Non-pigmented ciliary epithelial cell (primary cell): ENCODE measurements at places on chromosomes 3 and 15.

DNA sequence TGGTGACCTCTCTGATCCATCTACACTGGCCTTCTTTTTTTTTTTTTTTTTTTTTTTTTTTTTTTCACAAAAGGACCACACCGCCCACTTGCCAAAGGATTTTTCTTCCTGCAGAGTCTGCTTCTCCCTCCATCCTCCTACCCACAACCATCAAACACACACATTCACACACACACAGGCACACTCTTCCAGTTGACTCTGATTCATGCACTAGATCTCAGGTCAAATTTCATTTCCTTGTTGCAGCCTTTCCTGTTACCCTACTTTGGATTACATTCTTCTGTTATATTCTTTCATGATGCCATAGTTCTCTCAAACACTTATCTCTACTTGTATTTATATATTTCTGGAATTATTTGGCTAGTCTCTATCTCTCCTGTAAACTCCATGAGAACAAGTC is 133.9 kb downstream of the STAC start:
- no peak for DNase-seq

DNA sequence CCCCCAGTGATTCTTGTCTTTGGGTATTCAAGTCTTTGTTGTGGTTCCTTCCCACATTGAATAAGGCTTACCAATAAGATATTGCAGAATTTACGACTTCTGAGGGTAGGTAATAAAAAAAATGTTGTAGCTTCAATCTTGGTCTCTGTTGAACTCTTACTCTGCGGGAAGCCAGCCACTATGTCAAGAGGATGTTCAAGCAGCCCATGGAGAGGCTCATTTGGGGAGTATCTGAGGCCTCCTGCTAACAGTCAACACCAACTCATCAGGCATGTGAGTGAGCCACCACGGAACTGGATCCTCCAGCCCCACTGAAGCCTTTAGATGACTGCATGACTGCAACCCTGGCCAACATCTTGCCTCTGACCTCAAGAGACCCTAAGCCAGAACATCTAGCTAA is 3.2 kb upstream of the TBC1D23 start:
- no peak for DNase-seq

DNA sequence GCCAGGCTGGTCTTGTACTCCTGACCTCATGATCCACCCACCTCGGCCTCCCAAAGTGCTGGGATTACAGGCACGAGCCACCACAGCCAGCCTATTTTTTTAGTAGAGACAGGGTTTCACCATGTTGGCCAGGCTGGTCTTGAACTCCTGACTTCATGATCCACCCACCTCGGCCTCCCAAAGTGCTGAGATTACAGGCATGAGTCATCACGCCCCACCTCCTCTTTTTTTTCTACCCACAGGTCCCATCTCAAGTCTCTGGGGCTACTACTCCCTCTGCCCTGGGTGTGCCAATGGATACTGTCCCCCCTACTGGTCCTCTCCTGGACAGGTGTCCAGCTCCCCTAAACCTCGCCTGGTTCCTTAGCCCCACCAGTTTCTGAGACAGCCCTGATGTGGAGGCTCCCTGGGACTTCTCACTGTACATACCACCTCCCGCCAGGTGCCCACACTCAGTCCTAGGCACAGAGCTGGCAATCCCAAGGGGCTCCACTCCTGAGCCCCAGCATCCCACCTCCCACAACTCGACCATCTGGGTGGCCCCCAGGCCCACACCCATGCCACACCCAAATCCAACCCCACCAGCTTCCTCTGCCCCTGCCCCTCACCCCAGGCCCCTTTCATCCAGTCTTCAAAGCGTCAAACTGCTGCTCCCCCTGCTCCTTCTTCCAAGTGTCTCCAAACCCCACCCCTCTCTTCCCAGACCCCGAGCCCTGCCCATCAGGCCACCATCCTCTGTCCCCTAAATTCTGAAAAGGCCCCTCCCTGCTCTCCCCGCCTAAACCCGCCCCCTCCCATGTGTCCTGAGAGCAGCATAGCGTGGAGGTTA is 13.1 kb upstream of the CYP11A1 start:
- no peak for DNase-seq

- no peak for DNase-seq
Measured at GRCh38 chr3:37054370-37054769, 61.1 kb downstream of the MLH1 start.

- no peak for DNase-seq
Measured at GRCh38 chr3:112681822-112682325, 40.9 kb upstream of the CCDC80 start.

DNA sequence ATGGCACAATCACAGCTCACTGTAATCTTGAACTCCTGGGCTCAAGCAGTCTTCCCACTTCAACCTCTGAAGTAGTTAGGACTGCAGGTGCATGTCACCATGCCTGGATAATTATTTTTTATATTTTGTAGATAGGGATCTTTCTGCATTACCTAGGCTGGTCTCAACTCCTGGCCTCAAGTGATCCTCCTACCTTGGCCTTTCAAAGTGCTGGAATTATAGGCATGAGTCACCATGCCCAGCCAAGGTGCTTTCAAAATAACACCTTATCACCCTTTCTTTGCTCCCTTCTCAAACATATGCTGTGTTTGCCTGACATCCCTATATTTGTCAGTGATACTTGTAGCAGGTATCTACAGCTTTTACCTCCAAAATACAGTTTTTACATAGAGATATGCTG is 242.0 kb upstream of the ARRDC4 start:
- no peak for DNase-seq

GRCh38 chr3:118088696-118089095 is 946.0 kb downstream of the IGSF11 start:
- DNase-seq = no peak
